Mesothelial cell of epicardium (in vitro differentiated cells): ENCODE measurements at places on chromosomes 5 and 9.

GRCh38 chr5:174272671-174273070, 227.2 kb downstream of the NSG2 start:
- H3K27ac ChIP-seq = no peak overlapping the region
- H3K27me3 ChIP-seq = peaks cover 59% of the 10 kb centered on the region
- H3K36me3 ChIP-seq = no peaks in the 10 kb centered on the region
- H3K4me3 ChIP-seq = no peak overlapping the region

DNA sequence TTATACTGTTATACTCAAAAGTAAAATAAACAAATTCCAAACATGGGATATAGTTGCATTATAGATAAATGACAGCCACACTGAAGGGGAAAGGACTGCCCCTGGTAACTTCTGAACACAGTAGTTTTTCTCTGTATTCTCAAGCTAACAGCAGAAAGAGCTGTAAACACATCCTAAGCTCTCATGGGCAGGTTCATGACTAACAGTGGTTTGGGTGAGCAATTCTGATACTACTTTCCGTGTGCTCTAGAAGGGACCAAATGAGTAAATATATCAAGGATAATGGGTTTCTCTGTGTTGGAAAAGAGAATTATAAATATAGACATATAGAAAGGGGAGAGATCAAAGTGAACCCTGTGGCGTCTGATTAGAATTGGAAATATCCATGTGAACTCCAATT, 2.2 kb upstream of the LCN6 start:
- H3K27me3 ChIP-seq = peaks cover 16% of the 10 kb centered on the region
- no peak for DNase-seq
- no peak overlapping the region for H3K27ac ChIP-seq
- no peaks in the 10 kb centered on the region for H3K36me3 ChIP-seq

GRCh38 chr9:113247640-113248039, 26.3 kb downstream of the SLC31A1 start:
- H3K4me3 ChIP-seq = no peak overlapping the region
- no peaks in the 10 kb centered on the region for H3K27me3 ChIP-seq
- no peak overlapping the region for H3K27ac ChIP-seq
- DNase-seq = no peak
- H3K4me1 ChIP-seq = peaks cover 9% of the 10 kb centered on the region

- peaks cover 12% of the 10 kb centered on the region for H3K36me3 ChIP-seq
- H3K27ac ChIP-seq = no peak overlapping the region
- DNase-seq = no peak
- H3K27me3 ChIP-seq = no peaks in the 10 kb centered on the region
- H3K4me1 ChIP-seq = peaks cover 3% of the 10 kb centered on the region
- no peak overlapping the region for H3K4me3 ChIP-seq
These were observed 102.4 kb downstream of the CDK5RAP2 start for GRCh38 chr9:120477534-120478001.
